ENCODE measurements at places on chromosomes 1 and 21.
A peak's percentile ranks its signal among the peaks of the same experiment; 100 is the strongest.

GRCh38 chr1:64962441-64962840 is 3.9 kb downstream of the JAK1 start:
- DNase-seq, result no peak

- no peak for DNase-seq
Observed at GRCh38 chr1:40382108-40382460, 8.6 kb downstream of the SMAP2 start.

DNA sequence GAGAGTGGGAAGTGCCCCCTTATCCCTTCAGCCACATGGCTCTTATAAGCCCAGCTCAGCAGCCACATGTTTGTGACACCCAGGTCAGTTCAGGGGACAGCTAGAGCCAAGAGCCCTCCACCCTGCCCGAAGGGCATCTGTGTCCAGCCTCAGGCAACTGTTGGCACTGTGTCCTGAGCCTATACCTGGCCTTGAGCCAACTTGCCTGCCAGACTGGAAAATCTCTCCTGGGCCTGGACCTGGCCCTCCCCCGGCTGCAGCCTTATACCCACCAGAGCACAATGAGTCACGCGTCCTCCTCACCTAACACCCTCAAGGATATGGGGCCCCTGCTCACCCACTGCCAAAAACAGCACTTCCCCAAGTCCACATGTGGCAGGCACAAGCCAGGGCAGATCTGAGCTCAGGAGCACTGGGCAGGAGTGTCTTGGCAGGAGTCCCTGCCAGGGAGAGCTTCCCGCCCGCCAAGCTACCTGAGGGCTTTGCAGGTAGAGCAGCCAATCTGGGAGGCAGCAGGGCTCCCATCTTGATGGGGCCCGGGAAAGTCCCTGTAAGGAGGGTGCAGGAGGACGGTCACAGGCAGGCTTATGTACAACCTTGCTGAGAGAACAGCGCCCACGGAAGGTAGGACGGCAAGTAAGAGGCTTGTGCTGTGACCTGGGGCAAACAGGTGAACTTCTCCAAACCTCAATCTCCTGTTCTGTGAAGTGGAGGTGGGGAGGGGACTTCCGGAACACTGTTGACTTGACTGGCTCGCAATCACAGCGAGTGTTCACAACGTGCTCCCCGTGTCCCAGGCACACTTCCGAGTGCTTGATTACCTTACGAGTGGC is 19.8 kb upstream of the HSPG2 start:
- DNase-seq, result peak; percentile 75

- DNase-seq, result no peak
Observed at GRCh38 chr1:3060127-3060526, 8.9 kb upstream of the PRDM16 start.

GRCh38 chr1:43438006-43438405 is 15.7 kb downstream of the HYI start:
- no peak for DNase-seq

DNA sequence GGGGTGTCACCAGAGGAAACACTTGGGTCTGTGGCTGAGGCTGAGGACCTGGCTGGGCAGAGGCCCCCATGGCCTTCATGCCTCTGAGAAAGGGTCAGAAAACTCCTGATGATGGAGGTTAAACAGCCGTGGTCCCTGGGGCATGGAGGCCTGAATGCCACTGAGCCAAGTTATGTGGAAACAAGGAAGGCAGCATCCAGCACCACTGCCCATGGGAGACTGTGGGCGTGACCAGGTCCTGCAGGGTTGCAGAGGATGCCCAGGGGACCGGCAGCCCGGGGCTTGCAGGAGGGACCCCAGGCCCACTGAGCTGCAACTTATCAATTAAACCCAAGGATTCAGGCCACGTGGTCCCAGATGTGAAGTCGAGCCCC is 18.9 kb upstream of the COL6A2 start:
- DNase-seq, result no peak

GRCh38 chr1:170250531-170251276 is 104.9 kb downstream of the NTMT2 start:
- DNase-seq, result no peak

- no peak for DNase-seq
Observed at GRCh38 chr1:185676969-185677368, 57.2 kb upstream of the HMCN1 start.

GRCh38 chr1:244199902-244200301 is 148.8 kb downstream of the ZBTB18 start:
- DNase-seq, result no peak

DNA sequence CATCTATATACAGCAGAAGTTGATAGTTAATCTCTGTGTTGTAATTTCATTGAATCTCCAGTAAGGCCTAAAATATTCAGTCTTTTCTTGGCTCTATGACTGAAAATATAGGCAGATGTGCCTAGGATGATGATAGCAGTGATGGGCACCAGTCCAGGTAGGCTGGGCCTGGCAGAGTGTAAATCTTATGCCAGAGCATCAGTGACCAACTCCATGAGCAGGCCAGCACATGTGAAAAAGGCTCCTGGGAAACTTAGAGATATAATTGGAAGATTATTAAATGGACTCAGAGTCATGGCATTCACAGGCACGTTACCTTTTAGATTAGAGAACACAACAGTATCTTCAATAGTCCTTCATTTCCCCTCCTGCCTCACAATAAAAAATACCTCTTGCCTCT is 20.7 kb upstream of the CYYR1 start:
- DNase-seq, result no peak

DNA sequence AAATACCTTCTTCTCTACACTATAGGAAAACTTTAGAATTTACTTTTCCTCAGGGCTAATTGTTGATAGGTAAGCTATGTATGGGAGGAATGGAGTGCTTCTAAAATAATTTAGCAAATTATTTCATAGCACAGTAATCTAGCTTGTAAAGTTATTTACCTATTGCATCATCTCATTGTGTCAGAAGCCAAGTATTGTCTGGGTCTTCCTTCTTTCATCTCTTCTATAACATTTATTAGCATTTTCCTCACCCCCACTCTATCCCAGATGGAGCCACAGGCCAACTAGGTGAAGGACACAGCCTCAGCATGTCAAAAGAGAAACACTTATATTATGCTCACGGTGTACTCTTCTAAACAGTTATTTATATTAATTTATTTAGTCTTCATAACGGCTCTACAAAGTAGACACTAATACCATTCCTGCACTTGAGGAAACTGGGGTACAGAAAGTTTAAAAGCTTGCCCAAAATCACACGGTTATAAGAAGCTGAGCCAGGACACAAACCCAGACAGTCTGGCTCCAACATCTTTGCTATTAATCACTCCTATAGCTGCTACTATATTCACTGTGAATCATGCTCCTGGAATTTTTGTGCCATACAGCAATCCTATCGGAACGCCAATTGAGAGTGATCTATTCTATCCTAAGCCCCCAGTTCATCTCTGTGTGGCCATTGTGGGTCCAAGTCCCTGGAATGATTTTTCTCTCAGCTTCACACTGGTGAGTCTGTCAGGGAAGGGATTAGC is 43.1 kb downstream of the OR10J5 start:
- no peak for DNase-seq

- DNase-seq, result peak; percentile 67
Observed at GRCh38 chr1:162391790-162392563, 10.4 kb downstream of the C1orf226 start.

DNA sequence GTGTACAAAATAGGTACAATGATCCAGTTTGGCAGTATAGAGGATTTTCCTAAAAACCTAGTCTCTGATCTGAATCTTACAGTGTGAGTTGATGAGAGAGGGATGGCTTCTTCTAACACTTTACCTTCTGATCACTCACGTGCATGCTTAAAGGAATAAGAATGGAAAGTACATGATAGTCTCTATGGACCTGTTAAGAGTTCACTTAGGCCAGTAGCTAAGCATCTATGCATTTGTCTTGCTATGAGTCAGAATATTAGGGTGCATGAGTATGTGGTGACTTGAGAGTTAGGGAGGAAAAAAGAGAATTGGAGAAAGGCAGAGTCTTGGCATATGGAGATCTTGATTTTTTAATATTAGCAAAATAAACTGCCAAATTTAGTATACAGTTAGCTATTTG is 206.3 kb downstream of the COL11A1 start:
- no peak for DNase-seq

GRCh38 chr1:208593306-208594006 is 349.3 kb upstream of the PLXNA2 start:
- no peak for DNase-seq

DNA sequence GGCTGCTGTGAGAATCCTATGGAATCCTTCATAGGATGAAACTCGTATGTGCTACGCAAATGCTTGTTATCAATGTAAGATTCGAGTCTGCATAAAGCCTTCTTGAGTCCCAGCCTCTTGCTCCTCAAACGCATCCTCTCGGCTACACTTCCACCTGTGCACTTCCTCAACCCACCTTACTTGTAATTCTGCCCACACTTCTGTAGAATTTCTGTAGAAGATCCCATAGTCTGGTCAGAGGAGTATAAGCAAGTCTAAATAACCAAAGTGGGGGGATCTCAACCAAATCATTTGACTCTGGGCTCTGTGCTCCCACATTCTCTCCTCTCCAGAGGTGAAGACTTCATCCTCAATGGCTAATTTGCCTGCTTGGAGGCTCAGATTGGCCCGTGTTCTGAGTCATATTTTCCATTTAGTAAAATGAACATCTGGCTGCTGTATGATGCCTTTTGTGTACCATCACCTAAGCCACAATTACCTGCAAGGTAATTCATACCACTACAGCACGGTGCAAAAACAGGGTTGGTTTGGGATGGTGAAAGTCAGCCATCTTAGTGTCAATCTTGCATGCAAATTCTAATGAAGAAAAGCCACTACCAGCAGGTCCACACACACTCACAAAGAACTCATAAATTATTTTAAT is 63.2 kb downstream of the ITPKB start:
- DNase-seq, result no peak

GRCh38 chr1:23816906-23817305 is 8.3 kb downstream of the HMGCL start:
- no peak for DNase-seq

DNA sequence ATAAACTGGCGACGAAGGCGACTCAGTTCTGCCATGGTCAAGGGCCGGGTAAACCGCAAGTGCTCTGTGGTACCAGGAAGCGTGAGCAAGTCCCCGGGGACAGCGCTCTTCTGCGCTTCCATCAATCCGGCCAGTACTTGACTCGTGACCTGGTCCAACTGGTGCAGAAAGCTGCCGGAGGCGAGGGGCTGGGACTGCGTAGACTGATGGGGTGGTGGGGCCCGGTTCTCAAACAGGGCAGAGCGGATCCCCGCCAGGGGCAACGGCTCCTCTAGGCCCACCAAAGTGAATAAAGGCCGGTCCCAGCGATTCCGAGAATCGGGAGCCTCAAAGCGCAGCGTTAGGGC is 852 bp downstream of the KTI12 start:
- no peak for DNase-seq

GRCh38 chr1:198778049-198778448 is 139.2 kb downstream of the PTPRC start:
- DNase-seq, result no peak

DNA sequence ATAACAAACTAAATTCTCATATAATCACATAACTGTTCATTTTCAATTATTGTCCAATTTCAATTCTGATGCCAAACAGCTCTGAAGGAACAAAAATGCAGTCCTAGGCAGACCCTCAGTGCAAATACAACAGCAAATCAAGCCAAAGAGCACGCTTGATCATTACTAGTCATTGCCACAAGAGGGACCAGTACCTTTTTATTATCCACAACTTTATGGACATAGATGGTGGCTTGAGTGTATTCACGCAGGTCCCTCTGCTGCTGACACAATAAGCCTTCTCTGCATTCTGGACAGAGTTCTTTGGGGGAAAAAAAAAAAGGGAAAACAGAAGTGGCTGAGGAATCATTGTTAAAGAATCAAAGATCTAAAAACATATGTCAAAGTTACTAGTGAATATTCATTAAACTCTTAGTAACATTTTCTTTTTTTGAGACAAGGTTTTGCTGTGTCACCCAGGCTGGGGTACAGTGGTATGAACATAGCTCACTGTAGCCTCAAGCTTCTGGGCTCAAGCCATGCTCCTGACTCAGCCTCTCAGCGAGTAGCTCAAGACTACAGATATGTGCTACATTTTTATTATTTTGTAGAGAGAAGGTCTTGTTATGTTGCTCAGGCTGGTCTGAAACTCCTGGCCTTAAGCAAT is 34.3 kb upstream of the RAP1GAP start:
- DNase-seq, result peak; percentile 13

GRCh38 chr1:234960722-234961455 is 167.7 kb downstream of the TOMM20 start:
- DNase-seq, result no peak

- no peak for DNase-seq
Observed at GRCh38 chr1:217539510-217539909, 91.4 kb downstream of the GPATCH2 start.

DNA sequence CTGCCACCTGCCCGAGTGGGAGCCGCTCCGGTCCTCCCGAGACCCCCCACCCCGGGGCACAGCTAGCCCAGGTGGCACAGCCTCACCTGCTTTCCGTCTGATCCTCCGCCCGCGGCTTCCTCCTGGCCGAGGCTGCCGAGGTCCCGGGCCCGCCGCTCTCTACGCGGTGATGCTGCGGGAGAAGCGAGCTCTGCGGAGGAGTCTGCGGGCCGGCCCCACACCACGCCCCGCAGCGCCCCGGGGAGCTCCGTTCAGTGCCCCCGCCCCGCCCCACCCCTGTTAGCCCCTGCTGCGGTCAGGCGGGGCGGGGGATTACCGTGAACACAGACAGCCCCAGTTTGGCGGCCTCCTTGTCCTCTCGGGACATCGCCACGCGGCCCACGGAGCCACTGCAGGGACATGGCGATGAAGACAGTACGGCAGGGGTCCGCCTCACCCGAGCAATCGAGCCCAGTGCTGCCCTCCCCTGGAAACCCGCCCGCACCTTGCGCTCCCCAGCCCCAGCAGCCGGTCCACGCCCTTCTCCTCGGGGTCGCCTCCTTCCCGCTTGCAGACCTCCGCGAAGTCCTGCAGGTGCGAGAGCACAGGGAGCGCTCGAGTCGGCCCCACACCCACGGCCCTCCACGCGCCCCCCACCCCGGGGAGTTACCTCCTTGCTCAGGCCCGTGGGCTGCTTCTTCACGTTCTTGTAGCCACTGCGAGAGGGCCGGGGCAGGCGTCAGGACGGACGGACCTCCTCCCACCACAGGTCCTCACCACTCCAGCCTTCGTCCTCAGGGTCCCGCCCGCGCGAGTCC is 933 bp downstream of the C1orf35 start:
- peak; percentile 56 for DNase-seq

DNA sequence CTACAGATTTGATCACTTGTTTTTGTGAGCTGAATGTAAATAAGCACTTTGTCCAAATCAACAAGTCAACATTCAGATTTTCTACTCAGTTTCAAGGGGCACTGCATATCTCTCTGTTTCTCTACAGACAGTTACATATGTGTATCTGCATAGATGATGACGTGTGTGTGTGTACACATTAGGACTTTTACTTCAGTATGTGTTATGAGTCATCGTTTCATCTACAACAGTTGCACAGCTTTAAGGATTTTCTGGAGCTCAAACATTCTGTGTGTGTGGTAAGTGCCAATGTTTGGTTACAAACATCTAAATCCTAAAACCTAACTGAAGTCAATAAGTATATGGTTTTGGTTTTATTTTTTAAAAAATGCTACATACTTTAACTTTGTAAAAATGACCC is 494.5 kb upstream of the PBX1 start:
- DNase-seq, result no peak

GRCh38 chr1:63787875-63788274 is 14.1 kb downstream of the ROR1 start:
- DNase-seq, result peak; percentile 22
